ENCODE measurements at places on chromosomes 4 and X.

DNA sequence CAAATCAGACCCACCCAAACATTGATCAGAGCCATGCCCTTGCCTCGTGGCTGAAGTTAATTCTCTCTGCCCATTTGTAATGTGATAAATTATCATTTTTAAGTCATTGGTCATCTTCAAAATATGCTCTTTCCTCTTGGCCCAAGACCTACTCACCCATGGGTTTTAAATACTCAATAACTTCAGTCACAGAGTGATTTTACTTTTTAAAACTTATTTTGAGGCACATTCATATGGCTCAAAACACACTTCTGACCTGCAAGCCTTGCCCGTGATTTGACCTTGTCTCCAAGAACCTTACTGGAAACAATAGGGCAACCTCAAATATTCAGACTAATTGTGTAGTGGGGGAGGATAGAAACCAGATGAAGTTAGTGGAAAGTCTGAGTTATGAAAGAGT is 176.2 kb upstream of the LNX1 start:
- no peak for DNase-seq

DNA sequence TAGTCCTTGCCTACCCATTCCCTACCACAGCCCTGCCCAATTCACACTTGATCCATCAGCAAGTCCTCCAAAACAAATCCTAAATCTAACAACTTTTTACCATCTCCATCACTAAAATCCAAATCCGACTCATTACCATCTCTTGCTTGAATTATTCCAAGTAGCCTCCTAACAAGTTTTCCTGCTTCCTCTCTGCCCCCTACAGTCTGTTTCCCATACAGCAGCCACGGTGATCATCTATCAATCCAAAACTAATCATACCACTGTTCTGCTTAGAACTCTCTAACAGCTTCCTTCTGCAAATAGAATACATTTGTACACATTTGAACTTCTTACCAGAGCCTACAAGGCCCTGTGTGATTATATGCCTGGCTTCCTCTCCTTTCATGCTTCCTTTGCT is 133.0 kb downstream of the SHROOM4 start:
- DNase-seq, result no peak

DNA sequence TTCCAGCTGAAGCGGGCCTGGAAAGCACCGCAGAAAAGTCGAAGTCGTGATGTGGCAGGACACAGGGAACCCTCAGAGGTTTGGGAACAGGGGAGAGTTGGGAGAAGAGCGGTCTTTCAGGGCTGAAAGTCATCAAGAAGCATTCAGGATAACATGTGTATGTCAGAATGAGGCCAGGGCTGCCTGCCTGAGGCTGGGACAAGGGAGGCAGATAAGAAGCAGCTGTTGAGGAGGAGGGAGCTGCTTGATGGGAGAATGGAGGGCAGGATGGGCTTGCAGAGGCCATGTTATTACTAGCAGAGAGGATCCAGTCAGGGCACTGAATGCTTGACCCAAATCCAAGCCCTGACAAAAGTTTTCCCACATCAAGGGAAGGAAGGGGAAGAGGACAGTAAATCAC is 132.0 kb downstream of the ATG4A start:
- no peak for DNase-seq

- no peak for DNase-seq
These were observed 104.4 kb upstream of the ARHGAP24 start for GRCh38 chr4:85370400-85371032.

DNA sequence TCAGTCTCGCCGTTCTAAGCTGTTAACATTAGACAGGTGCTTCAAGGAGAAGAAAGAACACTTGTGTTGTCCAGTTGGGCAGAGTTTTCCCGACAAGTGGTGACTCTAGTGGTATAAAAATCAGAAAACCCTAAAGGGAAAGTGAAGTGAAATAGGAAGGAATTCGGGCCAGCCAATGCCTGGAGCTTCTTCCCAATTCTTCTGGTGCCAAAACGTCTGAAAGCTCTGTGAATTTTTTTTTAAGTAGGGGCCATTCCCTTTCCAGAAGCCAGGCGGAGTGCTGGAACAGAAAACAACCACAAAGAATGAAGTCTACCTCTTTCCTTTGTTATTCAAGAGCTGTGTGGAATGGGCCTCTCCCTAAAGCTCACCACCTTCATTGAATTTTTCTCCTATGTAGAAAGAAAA is 43.1 kb upstream of the PPARGC1A start:
- no peak for DNase-seq

GRCh38 chrX:38282049-38282448 is 45.3 kb downstream of the RPGR start:
- DNase-seq, result no peak

DNA sequence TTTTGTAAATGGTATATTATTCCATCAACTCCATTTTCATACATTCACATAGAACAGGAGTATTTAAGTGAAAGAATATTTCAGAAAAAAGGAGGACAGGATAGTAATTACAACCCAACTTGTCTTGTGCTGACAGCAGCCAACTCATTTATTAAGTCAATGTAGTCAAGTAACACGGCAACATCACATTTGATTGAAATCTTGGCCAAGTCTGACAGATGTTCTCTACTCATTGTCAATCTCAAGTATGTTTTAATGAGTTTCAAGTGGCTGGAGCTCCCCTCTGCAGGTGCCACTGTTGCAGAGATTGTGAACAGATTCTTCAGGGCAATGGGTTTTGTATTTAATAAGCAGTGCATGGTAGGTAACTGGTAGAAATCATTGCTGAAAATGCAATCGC is 332.5 kb downstream of the C4orf33 start:
- no peak for DNase-seq

DNA sequence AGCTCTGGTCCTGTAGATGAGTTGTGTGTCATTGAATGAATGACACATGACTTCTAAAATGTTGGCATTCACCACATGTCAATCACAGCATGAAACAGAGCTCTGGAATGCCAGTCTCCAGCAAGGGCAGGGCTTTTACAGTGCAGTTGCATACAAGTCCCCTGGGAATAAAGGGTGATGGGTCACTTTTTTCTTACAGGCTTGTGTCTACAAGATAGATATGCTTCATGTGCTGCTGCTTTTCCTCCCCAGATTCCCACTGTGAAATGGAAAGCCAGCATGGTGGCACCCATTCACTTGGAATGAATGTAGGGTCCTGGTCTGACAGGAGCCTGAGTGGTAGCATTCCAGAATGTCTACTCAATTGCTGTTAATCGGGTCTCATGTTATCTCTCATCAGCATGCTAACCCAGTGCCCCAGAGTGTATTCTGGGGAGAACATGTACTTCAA is 159.1 kb upstream of the KIT start:
- DNase-seq, result no peak

- no peak for DNase-seq
These were observed 322.3 kb downstream of the DHX15 start for GRCh38 chr4:24262084-24262483.

DNA sequence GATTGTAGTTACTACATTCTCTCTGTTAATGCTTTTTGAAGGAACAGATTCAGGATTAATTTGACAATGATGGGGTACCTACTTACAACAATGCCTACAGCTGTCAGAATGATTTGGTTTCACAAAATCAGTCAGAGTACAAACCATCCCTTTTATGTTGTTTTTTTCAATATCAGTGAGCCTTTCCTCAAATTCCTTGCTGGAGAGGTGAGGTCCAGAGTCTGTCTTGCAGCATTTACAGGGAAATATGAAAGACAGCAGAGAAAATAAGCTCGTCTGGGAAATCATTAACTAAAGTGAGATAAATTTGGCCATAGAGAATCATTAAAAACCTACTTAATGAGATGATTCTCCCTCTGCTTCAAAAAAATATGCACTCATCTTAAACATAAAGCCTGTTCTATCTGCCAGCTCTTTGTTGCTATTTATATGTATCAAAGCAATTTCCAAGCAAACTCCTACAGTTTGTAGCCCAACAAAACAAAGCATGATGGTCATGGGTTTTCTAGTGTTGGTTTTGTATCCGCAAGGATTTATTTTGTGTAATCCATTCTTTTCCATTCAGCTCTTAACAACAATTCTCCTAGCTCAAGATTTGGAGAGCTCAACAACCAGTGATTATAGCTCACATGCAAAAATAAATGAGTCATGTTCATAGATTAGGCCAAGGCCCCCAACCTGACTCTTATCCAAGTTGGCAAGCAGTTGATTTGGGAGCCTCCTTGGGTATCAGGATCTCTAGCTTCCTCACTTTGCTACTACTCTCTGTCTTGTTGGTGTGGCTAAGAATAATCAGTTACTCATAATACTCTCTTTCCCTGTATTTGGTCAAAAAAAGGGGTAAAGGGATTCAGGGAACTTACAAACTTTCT is 222.6 kb downstream of the ENOX2 start:
- DNase-seq, result no peak

GRCh38 chrX:147364896-147365295 is 546.8 kb upstream of the FMR1 start:
- no peak for DNase-seq

DNA sequence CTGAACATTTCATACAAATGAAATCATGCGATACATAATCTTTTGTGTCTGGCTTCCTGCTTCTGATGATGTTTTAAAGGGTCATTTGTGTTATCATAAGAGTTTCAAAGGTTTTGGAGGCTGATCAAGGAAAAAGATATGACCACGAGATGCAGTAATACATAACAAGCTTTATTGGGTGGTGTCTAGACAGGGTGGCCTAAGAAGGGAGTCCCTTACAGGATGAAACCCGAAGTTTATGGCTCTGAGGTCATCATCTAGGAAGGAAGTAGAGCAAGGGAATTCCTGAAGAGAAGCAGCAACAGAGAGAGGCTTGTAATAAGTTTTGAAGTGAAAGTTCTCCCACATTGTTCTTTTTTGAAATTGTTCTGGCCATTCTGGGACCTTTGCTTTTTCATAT is 40.8 kb upstream of the SOD3 start:
- DNase-seq, result no peak

GRCh38 chr4:25930731-25931354 is 16.8 kb downstream of the SMIM20 start:
- DNase-seq, result no peak

DNA sequence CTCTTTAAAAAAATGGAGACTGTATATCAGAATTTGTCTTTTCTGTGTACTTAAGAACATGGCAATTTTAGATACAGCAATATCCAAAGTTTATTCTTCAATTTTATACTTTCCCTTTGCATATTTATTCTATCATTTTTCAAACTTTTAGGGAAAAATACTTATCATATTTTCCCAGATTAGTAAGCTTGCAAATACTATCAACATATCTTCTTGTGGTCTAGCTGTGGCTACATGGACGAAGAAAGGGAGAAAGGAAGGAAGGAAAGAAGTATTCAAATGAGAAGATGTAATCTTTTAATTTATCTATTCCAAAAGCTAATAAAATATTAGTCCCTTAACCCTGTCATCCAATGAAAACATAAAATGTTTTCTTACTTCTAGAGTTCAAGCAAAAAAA is 797.8 kb upstream of the GALNTL6 start:
- DNase-seq, result no peak

- DNase-seq, result no peak
These were observed 55.3 kb downstream of the SOD3 start for GRCh38 chr4:24850674-24851073.

- no peak for DNase-seq
These were observed 23.8 kb upstream of the CCNQ start for GRCh38 chrX:153622661-153623309.

- no peak for DNase-seq
These were observed 60.4 kb upstream of the HPF1 start for GRCh38 chr4:169818063-169818679.

- DNase-seq, result no peak
These were observed 276.6 kb downstream of the BCOR start for GRCh38 chrX:39820938-39821708.

DNA sequence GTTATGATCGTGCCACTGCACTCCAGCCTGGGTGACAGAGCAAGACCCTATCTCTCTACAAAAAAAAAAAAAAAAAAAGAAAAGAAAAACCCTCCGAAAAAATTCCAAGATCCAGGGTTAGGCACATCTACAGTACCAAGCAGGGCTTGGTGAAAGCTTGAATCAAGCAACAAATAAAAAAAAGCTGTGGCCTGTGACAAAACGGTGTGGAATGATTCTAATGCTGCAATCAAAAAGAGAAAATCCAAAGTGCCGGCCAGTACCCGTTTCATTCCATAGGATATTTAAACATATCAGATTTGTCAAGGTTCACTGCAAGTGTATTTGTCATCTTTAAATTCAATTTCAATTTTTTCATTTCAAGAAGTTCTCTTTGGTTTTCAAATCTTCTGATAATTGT is 20.5 kb downstream of the RWDD4 start:
- DNase-seq, result no peak

DNA sequence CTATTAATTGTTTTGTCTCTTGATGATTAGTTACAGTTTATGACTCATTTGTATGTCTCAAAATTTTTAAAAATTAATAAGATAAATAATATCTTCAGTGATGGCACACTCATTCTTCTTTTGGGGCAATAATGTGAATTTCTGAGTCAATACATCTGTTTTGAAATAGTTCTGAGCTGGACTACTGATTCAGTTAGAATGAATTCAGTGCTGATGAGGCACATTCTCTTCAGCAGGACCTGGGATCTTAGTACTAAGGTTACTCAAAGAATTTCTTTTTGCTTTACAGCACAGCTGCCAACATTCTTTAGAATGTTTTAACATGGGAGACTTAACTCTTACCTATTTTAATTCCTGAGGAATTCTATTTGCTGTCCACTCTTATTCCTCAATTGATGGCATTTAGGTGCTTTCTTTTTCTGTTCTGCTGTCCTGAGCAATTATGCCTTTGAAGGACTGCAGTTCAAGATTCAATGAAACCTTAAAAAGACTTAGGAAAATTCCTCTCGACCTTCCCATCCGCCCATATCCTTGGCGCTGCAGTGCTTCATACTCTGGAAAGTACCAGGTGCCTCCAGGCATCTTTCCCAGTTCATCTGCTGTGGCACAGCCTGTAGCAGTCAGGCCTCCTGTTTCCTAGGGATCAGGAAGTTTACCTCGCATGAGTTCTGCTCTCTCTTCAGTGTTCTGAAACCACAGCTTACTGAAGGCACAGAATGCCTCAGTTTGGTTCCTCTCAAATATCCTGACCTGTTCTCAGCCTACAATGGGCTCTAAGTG is 213.7 kb downstream of the FSTL5 start:
- no peak for DNase-seq

DNA sequence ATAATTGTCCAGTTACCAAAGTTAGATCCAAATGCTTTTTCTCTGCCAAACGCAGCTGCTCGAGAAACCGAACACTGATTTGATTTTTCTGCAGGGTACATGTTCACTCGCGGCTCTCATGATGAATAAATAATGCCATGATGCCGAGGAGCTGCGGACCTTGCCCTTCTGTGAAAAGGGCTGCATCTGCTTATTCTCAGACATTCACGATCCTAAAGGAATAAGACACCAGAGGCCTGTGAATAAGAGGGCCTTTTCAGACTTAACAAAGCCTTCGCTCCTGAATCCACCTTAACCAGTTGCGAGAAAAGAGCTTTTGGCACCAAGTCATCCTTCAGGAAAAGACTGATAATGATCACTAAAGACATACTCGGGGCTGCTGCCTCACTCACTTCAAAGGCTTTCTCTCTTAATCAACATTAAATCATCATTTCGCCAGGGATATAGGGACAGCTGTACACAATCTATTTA is 147.5 kb downstream of the FBXO8 start:
- no peak for DNase-seq

GRCh38 chr4:66923081-66923865 is 622.0 kb downstream of the CENPC start:
- DNase-seq, result no peak

- no peak for DNase-seq
These were observed 27.9 kb upstream of the AMELX start for GRCh38 chrX:11265352-11265751.

GRCh38 chr4:24164054-24164693 is 274.3 kb upstream of the PPARGC1A start:
- DNase-seq, result no peak

GRCh38 chr4:41692717-41693345 is 55.7 kb downstream of the PHOX2B start:
- no peak for DNase-seq
